ENCODE measurements at places on chromosomes 2 and 18.

- DNase-seq, result no peak
Observed at GRCh38 chr2:223071139-223071538, 19.1 kb downstream of the KCNE4 start.

- peak; percentile 63 for DNase-seq
Observed at GRCh38 chr2:26088038-26088643, 54.3 kb downstream of the RAB10 start.

DNA sequence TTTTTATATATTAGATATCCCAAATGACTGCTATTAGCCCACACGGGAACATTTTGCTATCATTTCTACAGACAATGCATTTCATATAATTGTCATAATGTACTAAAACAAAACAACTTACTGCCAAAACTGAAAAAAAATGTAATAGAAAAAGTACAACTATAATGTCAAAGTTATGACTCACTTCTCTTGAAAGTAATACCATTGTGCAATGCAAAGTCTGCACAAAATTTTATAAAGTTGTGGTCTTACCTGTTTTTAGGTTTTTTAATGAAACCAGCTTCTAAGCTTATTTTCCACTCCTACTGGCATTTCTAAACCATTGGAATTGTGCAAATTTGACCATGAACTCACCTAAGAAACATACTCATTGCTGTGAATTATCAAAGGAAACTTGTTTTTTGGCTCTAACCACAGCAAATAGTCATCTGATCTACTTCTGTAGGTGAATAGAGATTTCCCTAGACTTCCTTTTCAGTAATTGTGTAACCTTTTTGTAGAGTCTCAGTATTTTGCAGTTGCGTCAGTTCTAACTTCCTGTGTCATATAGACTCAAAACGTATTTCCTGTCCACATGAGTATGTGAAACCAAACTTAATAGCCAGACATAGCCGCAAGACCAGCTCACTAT lies 31.9 kb upstream of the TFPI start:
- DNase-seq, result peak; percentile 10

- DNase-seq, result no peak
Observed at GRCh38 chr2:17748745-17749144, 4.9 kb downstream of the SMC6 start.

DNA sequence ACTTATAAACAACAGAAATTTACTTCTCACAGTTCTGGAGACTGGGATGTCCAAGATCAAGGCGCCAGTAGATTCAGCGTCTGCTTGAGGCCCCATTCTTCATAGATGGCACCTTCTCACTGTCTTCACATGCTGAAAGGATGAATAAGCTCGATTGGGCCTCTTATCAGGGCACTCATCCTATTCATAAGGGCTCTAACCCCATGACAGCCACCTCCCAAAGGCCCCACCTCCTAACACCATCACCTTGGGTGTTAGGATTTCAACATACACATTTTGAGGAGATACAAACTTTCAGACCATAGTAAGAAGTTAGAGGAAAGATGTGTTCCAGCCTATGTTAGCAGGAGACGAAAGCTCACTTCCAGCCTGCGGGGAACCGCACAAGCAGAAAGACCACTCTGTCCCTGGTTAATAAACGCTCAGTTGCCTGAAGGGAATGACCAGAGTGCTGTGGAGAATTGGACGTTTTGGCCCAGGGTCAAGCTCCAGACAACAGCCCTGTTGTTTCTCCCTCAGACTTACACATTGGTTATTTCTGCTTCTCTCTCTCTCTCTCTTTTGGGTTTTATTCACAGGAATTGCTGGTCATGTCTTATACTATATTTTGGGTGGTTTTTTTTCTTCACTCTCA lies 90.3 kb downstream of the MAPRE2 start:
- DNase-seq, result no peak

DNA sequence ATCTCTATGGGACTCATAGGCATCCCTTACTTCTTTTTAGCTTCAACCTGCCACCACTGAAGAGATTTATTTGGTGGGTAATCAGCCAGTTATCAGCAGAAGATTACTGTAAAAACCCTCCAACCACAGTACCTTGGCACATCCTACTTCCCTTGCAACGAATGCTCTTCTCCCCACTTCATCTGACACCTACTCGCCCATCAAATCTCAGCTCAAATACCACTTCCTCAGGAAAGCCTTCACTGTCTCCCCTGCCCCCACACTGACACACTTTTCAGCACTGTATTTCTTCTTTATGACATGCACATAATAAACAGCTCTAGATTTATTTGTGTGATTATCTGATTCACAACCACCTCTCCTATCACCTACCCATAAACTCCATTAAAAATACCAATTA lies 3.1 kb downstream of the KDSR start:
- no peak for DNase-seq

DNA sequence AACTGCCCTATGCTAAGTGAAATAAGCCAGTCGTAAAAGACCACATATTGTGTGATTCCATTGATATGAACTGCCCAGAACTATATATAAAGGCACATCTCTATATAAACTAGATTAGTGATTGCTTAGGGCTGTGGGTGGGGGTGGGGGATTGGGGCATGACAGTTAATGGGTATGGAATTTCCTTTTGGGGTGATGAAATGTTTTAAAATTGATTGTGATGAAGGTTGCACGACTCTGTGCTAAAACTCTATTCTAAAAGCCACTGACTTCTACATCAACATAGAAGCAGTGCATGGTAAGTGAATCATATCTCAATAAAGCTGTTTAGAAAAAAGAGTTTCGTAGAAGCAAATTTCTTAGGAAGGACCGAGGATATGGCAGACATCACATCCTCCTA lies 53.0 kb downstream of the CDCA7 start:
- DNase-seq, result no peak

GRCh38 chr2:120383631-120384340 lies 37.9 kb downstream of the INHBB start:
- DNase-seq, result no peak

GRCh38 chr18:80108121-80108536 lies 933 bp upstream of the ADNP2 start:
- no peak for DNase-seq

- DNase-seq, result no peak
Observed at GRCh38 chr18:57743008-57743407, 60.1 kb downstream of the ATP8B1 start.

- DNase-seq, result no peak
Observed at GRCh38 chr2:34729845-34730244, 1130.7 kb upstream of the FAM98A start.

DNA sequence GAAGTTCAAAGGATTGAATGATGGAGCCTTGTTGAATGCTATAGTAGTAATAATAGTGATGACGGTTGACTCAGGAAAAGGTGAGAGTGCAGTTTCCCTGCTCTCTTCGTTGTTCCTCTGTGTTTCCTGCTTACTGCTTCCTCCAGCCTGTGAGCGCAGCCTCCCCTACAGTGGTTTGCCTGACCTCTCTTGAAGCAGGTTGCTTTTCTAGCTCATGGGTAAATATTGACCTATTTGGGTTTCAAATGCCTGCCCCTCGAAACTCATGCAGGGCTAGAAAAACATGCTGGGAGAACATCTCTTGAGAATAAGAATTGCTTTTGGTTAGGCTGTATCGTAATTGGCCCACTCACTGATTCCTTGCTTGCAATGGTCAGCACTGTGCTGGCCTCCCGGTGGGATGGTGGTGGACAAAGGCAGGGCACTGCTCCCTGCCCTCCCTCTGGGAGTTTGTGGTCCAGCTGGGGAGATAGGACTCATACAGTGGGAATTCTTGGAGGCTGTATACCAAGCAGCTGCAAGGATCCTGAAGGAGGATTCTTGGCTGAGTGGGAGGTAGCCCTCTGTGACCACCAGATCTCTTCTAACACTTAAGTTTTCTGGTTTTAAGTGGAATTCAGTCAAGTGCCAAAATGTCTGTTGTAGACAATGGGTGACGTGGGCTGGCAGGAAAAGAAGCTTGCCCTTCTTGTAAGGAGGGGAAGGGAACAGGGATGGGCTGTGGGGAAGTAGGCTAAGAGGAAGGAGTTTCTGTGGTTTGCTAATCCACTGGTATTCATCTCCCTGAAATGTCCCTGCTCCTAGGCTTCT lies 5.4 kb upstream of the RNF181 start:
- no peak for DNase-seq

DNA sequence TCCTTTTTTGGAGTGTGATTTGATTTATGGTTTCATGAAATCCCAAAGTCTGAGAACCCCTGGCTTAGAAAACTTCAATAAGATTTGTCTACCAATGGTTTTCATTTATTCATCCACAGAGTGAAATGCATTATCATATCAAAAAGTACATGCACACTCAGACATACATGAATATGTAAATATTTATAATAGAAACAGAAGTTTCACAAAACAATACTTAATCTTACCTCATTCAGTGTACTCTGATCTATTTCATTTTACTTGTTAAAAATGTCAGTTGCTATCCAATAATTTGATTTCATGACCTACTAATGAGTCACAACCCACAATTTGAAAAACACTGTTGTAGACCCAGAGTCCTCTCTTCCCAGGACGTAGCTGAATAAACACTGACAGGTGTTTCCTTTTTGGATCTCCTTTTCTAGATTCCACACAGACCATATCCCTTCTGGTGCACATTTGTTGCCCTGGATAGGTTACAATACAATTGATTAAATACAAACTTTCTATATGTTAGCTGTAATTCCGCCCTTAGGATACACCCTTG lies 10.4 kb upstream of the CAVIN2 start:
- no peak for DNase-seq

- DNase-seq, result peak; percentile 19
Observed at GRCh38 chr18:36066001-36066400, 1.4 kb downstream of the RPRD1A start.

DNA sequence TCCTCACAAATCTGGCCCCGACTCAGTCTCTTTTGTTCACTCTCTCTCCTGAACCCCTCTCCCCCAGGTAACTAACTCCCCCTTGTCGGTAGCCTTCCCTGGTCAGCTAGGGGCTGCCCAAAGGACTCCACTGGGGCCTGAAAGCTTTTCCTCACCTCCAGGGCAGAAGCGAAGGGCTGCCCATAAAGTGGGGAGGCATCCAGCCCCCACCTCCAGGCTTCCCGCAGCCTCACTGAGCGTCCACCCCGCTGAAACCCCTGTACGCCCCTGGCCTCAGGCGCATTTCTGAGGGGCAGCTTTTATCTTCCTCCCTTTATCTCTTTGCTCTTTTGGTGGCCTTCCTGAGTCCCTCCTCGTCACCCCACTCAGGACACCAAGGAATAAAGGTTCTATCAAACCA lies 249.3 kb downstream of the CYP26B1 start:
- no peak for DNase-seq

GRCh38 chr2:108893277-108893676 lies 95.7 kb downstream of the EDAR start:
- DNase-seq, result no peak

DNA sequence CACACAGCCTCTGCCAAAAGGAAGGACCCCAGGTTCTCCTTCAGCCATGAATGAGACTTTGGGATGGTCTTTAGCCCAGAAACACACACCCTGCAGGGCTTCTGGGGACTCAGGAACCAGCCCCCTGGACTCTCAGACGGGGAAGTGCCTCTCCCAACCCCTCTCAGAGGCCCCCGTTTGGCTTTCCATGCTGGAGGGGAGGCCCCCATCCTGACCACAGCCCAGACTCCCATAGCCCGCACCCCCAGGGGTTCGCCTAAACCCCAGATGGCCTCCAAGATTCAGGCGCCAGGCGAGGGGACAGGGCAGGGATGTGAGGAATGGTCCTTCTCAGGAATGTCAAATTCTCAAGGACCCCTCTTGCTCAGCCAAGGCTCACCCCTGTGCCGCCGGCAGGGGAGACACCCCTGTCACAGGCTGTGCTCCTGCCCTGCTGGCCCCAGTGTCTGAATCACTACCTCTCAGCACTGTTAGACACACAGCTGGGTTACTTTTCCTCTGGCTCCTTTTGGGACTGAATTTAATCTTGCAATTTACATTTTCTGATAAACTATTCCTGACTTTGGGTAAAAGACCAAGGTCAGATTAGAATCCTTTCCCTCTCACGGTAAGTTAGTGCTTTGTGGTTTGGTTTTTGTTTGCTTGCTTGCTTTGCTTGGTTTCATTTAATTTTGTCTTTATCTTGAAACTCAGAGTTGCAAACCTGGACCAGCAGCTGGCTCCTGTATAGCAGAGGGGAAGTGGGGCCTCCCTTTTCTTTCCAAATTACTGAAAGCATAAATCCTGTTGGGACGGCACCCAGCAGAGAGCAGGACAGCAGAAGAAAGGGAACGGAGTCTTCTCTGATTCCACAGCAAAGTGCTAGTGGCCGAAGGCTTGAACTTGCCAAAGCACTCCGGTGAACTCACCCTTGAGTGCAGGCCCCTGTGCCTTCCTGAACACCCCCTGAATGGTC lies 198.9 kb upstream of the RAB6C start:
- no peak for DNase-seq

- DNase-seq, result no peak
Observed at GRCh38 chr2:240642061-240642805, 17.0 kb downstream of the GPR35 start.

GRCh38 chr2:156145469-156145868 lies 187.1 kb downstream of the NR4A2 start:
- no peak for DNase-seq

GRCh38 chr2:174683392-174683759 lies 80.9 kb downstream of the CHRNA1 start:
- DNase-seq, result peak; percentile 12

All from hematopoietic multipotent progenitor cell treated with erythropoietin and hydrocortisone succinate and interleukin-3 and kit ligand, for 8 days (in vitro differentiated cells).